Activated CD8-positive, alpha-beta memory T cell treated with anti-CD3 and anti-CD28 coated beads, Interleukin-2, amount 50 U/mL, for 4 hours (primary cell): ENCODE measurements at places on chromosomes 2 and 18.

DNA sequence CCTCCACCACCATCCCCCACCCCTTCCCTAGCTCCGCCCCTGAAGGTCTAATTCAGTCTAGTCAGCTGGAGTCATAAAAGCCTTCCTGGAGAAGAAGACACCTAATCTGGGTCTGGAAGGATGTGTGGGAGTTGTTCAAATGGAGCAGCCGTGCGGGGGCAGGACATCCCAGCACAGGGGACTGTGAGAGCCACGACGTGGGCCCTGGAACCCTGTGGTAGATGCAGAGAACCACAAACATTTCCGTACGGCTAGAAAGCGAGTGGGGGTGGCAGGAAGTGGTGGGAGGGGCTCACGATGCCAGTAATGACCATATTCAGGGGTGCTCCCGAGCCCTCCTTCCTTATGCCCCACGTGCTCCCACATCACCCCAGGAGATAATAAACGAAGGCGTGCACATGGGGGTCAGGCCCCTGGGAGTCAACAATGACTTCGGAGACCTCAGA is 20.9 kb upstream of the COL6A3 start:
- DNase-seq: peak; percentile 80

DNA sequence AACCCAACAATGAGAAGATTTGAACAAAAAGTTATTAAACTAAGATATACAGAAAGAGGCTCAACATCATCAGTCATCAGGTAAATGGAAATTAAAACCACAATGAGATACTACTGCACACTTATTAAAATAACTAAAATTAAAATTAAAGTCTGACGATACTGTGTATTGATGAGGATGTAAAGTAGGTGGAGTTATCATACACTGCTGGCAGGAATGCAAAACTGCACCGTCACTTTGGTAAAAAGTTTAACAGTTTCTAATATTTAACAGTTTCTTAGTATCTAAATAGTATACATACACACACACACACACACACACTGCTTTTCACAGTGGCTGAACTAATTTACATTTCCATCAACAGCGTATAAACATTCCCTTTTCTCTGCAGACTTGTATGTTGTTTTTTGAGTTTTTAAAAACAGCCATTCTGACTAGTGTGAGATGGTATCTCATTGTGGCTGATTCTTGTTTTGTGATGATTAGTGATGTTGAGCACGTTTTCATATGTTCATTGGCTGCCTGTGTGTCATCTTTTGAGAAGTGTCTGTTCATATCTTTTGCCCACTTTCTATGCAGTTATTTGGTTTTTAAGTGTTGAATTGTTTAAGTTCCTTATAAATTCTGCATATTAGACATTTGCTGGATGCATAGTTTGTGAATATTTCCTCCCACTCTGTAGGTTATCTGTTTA is 726.9 kb upstream of the CHAC2 start:
- DNase-seq: no peak

GRCh38 chr2:44543773-44544725 is 182.3 kb downstream of the CAMKMT start:
- no peak for DNase-seq

- no peak for DNase-seq
Observed at GRCh38 chr2:64359171-64359891, 94.6 kb upstream of the LGALSL start.

DNA sequence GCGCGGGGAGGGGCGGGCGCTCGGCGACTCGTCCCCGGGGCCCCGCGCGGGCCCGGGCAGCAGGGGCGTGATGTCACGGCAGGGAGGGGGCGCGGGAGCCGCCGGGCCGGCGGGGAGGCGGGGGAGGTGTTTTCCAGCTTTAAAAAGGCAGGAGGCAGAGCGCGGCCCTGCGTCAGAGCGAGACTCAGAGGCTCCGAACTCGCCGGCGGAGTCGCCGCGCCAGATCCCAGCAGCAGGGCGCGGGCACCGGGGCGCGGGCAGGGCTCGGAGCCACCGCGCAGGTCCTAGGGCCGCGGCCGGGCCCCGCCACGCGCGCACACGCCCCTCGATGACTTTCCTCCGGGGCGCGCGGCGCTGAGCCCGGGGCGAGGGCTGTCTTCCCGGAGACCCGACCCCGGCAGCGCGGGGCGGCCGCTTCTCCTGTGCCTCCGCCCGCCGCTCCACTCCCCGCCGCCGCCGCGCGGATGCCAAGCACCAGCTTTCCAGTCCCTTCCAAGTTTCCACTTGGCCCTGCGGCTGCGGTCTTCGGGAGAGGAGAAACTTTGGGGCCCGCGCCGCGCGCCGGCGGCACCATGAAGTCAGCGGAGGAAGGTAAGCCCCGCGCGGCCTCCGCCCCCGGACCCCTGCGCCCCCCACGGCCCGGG is at the start of gene NFATC1:
Gene NFATC1 (plus strand): TSS at position 170 of the 644 bp plus-strand sequence. CDS start 295 bp downstream, at position 465.
- DNase-seq: peak; percentile 90

- no peak for DNase-seq
Observed at GRCh38 chr18:76213991-76214390, 281.1 kb downstream of the ZNF516 start.

DNA sequence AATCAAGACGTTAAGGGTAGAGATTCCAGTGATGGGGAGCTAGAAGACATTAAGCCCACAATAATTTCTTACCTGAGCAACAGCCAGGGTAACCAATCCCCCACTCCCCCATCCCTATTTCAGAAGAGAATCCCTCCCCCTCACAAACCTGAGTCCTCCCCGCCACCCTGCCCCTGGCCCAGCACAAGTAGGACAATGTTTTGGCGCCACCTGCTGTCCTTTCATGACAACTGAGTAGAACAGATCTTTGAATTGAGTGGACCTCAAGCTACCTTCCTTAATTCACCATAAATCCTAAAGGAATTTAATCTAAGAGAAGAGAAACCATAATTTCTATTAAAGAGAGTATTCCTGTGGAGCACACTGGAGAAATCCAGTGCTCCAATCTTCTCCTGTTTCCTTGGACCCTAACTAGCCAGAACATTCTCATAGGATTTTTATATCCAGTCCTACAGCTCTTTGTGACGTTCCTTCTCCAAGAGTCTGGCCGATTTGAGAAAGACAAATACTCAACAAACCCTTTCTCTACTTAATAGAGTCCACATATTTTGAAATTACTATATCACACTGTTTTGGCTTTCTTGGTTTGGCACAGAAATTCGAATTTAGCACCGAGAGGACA is 41.1 kb downstream of the NHEJ1 start:
- peak; percentile 62 for DNase-seq

DNA sequence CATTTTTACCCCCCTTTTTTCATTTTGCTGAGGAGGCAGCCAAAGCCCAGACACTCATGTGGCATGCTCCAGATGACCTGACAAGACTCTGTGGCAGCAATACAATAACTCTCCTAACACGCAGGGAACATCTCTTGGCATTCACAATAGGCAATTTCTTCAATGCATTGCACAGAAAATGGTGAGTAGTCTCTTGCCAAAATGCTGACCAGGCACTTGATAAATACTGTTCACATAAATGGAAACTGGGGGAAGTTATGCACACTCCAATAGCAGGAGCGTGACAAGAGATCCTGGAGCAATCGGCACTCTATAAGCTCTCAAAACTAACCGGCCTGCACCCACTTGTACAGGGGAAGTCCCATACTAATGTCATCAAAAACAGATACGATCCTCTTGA is 66.3 kb downstream of the NBAS start:
- DNase-seq: no peak
